ENCODE measurements at places on chromosomes 4 and X.

DNA sequence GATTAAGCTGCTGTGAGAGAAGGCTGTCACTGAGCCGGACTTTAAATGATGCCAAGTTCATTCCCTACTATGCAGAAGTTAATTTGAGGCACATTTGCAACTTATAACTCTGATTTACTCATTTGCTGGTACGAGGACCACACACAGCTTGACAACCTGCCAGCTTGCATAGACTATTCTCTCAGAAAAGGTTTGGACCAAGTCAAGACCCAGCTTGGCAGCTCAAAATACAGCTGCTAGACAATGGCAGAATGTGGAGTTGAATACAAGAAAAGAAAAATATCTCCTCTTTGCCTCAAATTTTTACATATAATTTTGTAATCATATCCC is 338.9 kb downstream of the DHX15 start:
- no peak for DNase-seq

DNA sequence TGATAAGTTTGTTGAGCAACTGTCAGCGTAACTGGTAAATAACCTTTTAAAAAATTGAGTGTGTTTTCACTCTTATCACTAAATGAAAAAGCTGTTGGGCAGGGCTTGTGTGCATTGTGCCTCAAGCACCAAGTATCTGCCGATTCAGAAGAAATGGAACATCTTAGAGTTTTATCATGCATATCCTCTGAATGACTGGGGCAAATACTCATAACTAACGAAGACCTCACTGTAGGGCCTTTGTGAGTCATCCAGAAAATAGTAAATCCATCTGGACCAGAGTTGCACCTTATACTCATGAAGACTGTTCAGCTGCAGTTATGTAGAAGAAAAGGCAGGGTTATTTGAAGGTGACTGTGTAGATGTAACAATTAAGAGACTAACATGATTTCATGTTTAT is 222.1 kb downstream of the CAMK2D start:
- DNase-seq, result no peak

DNA sequence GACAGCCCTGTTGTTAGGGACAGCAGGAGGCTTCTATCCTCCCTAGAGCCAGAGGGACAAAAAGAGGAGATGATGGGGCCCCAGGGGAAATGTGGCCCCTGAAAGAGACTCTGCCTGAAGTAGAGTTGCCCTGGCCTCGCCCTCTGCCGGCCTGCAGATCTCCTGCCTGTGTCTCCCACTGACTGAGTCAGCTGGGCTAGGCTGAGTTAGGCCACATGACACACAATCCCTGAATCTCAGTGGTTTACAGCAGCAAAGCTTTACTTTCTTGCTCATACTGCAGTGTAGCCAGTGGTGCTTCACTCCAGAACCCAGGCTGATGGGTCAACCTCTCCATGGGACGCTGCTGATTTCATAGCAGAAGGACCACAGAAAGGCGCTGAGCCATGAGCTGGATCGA is 23.5 kb downstream of the DRD5 start:
- no peak for DNase-seq

GRCh38 chrX:35101901-35102300 is 159.3 kb downstream of the FAM47B start:
- no peak for DNase-seq

- DNase-seq, result no peak
Observed at GRCh38 chr4:133483600-133484246, 334.6 kb downstream of the PCDH10 start.
